MCF 10A (cell line): ENCODE measurements at places on chromosomes 11 and 22. TPM values are rescaled to one million over a fixed set of nuclear protein-coding genes. Genes with fewer than 3 reads are reported as not detected.

DNA sequence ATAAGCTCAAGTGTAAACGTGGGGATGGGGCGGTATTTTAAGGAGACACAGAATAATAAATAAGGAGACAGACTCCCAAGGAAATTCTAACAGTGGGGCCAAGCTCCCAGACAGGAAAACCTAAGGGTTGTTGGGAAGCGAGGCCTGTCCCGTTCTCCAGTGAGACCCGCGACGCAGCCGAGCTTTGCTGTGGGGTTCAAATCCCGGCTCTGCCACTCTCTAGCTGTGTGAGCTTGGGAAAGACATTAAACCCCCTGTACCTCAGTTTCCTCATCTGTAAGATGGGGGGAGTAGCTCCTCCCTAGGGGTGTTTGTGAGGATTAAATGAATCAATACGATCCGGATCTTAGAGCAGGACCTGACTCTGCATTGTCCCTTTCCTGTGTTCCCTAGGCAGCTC, 106.8 kb downstream of the TRIM29 start:
- DNase-seq = no peak

DNA sequence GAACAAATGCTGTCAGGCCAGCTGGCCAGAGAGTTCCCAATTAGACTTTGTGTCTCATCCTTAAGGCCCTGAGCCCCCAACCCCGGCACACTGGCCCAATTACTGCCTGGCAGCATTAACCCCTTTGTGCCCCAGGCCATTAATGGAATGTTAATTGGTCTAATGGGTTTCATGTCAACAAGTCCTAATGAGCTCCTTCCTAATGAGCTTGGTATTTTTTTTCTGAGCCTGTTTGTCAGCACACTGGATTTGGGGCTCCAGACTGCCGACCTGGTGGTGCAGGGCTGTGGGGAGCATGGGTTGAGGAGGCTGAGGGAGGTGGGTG, 148.8 kb downstream of the FEZ1 start:
- DNase-seq = no peak

GRCh38 chr11:43367382-43368178, 8.9 kb downstream of the TTC17 start:
- DNase-seq = no peak

GRCh38 chr11:46285594-46286033, 8.2 kb downstream of the CREB3L1 start:
- no peak for DNase-seq

GRCh38 chr11:47270331-47271271, 668 bp downstream of the MADD start:
- DNase-seq = peak; percentile 47

DNA sequence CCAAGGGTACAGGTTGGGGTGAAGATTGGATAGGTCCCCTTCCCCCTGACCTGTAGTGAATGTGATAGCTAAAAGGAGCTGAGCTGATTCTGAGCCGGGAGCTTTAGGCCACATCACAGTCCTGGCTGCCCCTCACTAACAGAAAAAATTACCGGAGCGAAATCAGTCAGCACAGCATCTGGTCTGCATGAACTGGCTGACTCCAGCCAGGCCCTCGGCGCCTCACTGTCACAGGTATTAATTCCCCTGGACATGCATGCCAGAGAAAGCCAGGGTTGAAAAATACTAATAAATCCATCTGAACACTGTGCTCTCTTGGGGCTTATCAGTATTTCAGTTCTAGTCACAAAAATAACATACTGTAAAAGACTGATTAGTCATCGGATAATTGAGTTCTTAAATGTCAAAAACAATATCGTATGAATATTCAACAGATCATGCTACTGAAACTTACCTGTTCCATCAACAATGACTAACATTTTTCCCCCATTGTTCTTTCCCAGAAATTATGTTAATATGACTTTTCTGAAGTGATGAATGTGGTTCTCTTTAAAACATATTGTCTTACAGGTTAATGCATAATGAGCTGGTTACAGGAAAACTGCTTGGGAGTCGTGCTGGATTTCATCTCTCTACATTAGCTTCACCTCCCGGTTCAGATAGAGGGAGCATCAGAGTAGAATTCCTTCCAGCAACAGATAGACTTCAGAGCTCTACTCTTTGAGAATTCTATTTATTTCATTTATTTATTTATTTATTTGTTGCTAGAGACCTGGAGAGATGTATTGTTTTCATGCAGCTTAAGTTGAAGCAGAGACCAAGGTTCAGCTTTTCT, 387.7 kb downstream of the NXPE2 start:
- no peak for DNase-seq

DNA sequence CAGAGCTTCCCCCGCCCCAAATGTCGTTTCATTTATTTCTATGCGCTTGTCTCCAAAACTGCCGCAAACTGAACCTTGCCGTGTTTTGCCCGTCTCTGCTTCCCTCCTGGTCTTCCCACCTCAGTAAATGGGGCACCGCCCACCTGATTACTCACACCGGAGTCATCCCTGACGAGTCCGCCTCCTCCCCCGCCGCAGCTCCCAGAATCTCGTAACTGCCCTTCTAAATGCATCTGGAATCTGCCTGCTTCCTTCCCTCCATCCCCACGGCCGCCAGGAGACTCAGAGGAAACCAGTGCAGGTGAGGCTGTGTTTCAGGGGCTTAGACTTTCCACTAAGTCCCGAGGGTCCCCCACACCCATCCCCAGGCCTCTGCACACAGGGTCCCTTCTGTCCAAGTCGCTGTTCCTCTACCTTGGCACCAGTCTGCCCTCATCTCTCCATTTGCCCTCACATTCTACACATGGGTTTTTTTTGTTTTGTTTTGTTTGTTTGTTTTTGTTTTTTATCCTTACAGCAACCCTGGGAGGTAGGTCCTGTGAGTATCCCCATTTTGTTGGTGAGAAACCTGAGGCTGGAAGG, 62.6 kb upstream of the PHF21B start:
- DNase-seq = peak; percentile 93

GRCh38 chr11:66479394-66480116, 679 bp upstream of the DPP3 start:
- DNase-seq = peak; percentile 80

DNA sequence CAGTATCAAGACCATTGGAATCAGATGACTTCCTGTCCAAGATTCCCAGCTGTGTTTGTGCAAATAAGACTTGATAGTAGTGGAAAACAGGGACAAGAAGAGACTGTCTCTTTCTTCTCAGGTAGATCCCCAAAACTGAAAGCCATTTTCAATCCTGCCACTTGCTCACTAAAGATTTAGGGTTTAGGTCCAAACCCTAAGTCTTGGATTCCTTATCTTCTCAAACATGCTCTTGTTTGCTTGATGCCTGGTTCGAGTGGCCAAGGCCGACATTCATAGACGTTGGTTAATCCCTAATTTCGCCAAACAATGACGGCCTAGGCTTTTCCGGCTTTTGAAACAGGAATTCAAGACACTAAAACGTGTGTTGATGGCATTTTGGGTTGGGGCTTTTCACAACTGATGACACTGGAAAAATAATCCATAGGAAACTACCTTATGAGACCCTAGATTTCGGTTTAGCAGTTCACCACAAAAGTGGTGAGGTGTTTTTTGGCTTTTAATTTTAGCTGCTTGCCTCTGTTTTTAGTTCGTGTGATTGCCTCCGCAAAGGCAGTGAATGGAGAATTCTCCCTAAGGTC, 1.0 kb upstream of the GTPBP1 start:
- DNase-seq = no peak

DNA sequence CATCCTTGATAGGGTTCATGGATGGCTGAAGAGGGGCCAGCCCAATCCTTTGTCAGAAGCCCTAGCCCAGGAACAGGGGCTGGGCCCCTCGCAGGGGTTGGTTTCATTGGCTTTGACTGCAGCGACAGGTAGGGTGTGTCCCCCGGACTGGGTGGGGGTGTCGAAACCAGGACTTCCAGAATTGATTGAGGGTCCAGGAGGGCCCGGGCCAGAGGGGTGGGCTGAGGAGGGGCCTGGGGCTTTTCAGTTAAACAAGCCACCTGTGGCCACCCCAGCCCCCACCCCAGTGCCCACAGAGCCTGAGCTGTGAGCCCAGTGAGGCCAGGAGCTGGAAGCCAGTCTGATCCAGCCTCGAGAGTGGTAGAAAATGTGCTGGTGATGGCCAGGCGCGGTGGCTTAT, 18.1 kb upstream of the PRR5 start:
- no peak for DNase-seq

- peak; percentile 4 for DNase-seq
Measured at GRCh38 chr11:27642954-27643353, 57.3 kb downstream of the BDNF start.

GRCh38 chr11:111490496-111490895, 21.7 kb downstream of the BTG4 start:
- DNase-seq = no peak

DNA sequence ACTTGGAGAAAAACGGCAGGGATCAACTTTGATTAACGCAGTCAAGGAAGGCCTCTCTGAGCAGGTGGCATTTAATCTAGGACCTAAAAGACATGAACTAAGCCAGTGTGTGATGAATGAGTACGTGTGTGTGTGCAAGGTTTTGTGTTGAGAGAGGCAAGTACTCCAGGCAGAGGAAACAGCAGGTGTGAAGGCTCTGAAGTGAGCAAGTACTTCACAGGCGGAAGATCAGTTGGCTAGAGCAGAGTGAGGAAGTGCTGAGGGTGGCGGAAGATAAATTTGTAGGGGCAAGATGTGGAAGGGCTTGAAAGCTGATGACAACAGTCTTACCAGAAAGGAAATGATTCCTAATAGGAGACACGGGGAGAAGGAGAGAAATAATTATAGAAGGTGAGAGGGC, 6.8 kb downstream of the APIP start:
- DNase-seq = no peak

DNA sequence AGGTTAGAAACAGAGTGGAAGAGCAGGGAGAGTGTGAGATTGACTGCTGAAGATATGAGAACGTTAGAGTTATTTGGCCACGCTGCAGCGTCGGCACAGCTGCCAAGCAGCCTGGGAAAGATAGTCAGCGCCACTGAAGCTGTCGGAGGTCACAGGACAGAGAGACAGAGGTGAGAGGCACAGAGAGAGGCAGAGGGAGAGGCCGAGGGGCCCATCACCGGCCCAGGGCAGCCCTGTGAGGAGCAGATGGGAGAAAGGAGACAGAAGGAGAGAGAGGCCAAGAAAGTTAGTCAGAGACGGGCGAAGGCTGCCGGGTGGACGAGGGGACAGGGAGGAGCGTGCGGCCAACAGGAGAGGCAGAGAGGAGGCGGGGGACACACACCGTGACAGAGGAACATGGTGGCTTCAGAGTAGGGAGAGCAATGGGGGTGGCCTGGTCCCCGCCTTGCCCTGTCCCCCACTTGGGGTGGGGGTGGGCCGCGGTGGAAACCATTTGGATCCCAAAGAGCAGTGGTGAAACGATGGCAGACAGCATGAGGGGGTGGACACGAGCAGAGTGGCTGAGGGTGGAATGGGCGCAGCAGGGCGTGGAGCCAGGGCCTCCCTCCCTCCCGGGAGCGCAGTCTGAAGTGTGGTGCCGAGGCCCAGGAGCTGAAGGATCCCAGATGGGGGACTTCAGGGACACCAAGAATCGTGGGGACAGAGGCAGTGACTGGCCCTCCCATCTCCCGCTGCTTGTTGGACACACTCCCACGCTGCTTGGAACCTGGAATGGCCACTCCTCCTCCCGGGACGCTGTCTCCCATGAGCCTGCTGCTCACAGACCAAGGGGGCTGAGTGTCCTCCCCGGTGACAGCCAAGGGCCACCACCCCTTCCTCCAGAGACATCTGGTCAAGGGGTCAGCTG, 26.6 kb downstream of the LRRC10B start:
- no peak for DNase-seq

- no peak for DNase-seq
Measured at GRCh38 chr11:26698224-26698623, 23.6 kb downstream of the SLC5A12 start.

DNA sequence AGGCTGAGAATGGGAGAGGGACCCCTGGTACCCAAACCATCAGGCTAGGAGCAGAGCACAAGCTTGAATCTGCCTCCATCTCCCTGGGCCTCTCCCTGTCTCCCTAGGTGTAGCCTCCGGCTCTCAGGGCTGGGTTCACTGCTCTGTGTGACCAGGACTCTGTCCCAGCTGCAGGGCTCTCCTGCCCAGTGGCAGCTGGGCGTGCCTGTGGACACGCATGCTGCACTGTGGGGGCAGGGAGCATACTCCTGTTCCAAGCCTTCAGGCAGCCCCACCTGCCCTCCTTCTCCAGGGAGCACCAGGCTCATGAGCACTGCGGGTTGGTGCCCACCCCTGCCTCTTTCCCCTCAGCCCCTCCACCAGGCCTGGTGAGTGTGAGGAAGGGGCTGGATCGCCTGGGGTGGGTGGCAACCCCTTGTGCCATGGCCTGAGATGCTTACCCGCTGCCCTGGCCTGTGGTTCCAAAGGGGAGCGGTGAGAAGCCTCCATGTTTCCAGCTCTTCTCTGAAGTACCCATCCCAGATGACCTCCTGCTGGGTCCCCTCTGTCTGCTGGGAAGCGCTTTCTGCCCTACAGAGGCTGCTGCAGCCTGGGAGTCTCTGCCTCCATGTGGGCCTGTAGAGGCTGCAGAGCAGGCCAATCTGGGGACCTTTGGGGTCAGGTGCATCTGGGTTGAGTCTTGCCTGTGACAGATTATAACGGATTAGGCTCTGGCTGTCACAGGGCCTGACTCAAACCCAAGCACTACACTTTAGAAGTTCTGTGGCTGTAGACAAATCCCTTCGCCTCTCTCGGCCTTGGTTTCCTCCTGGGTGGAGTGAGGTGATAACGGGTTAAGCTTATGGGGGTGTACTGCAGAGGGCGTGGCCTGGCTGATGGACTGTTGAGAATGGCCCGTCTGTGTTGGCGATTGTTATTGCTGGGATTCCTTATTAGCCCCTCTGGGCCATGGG, 43.7 kb downstream of the WNT11 start:
- no peak for DNase-seq

DNA sequence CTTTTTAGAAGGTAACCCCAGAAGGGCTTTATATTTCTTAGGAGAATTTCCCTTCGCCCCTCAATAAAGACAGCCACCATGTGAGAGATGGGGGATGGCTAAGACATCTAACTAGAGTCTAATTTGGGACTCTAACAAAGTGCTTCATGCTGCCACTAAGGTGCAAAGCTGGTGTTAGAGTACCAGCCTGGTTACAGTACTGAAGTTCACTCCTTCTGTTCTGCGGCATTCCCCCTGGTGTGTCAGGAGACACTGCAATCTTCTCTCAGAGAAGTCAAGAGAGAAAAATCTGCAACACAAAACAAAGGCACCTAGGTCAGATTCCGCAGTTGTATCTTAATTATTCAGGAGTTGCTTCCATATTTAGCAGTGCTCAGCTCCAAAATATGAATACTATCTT, 603.0 kb upstream of the CADM1 start:
- no peak for DNase-seq

GRCh38 chr11:31450841-31451240, 58.6 kb downstream of the IMMP1L start:
- DNase-seq = no peak

GRCh38 chr22:19776433-19777031, 16.0 kb downstream of the TBX1 start:
- DNase-seq = no peak

Gene SHANK2
- 0.52 and 0.86 TPM in 2 replicates for total RNA-seq

Gene CCDC116
- 0.21 TPM in 1 of 2 replicates, not detected in the other for total RNA-seq

Gene OR2AG2
- 0.37 and 0.39 TPM in 2 replicates for total RNA-seq

Gene BAD
- total RNA-seq = 67.4 and 79.7 TPM in 2 replicates

Gene KREMEN1
- total RNA-seq = 3.6 and 4.2 TPM in 2 replicates

Gene MS4A1
- not detected in 2 replicates for total RNA-seq

Gene SLC25A18
- 0.15 and 0.35 TPM in 2 replicates for total RNA-seq
